A549 treated with Mapracorat at 1 μM for 4 hours (cell line): ENCODE measurements at places on chromosomes 7 and 10. TPM values are rescaled to one million over a fixed set of nuclear protein-coding genes. Genes with fewer than 3 reads are reported as not detected.

The MMD2 gene
- total RNA-seq, result not detected in 5 replicates

The CCL24 gene
- total RNA-seq, result not detected in 5 replicates

The MUC12 gene
- total RNA-seq, result 12.5 to 22.8 TPM (median 18.6 TPM) in 5 replicates

The PIP gene
- 0.36 to 0.48 TPM (median 0.36 TPM) in 3 of 5 replicates, not detected in the others for total RNA-seq

The EN2 gene
- 0.54 to 1.1 TPM (median 0.86 TPM) in 5 replicates for total RNA-seq

The GSTO2 gene
- 1.3 to 2.5 TPM (median 2.3 TPM) in 5 replicates for total RNA-seq

The TBX20 gene
- total RNA-seq, result 1.5 to 2.5 TPM (median 2.3 TPM) in 5 replicates

The SAP25 gene
- 0.34 to 0.60 TPM (median 0.53 TPM) in 4 of 5 replicates, not detected in the other for total RNA-seq

The LEP gene
- not detected in 5 replicates for total RNA-seq

The UCN3 gene
- total RNA-seq, result not detected in 5 replicates

The AGR2 gene
- total RNA-seq, result 100 to 177 TPM (median 136 TPM) in 5 replicates

The NUDT1 gene
- total RNA-seq, result 88.2 to 109 TPM (median 102 TPM) in 5 replicates

The SKIDA1 gene
- 0.85 to 1.3 TPM (median 1.0 TPM) in 5 replicates for total RNA-seq

The PTF1A gene
- total RNA-seq, result not detected in 5 replicates

The SCART1 gene
- total RNA-seq, result 0.07 to 0.24 TPM (median 0.16 TPM) in 5 replicates

The CRHR2 gene
- 0.05 to 0.08 TPM (median 0.05 TPM) in 4 of 5 replicates, not detected in the other for total RNA-seq

The SRGN gene
- 75.6 to 114 TPM (median 79.1 TPM) in 5 replicates for total RNA-seq

The HKDC1 gene
- 8.7 to 13.7 TPM (median 10.3 TPM) in 5 replicates for total RNA-seq

The MAT1A gene
- total RNA-seq, result 0.05 to 0.28 TPM (median 0.05 TPM) in 3 of 5 replicates, not detected in the others

The GPRIN2 gene
- 25.5 to 44.5 TPM (median 40.5 TPM) in 5 replicates for total RNA-seq

The ATAD1 gene
- 34.5 to 48.7 TPM (median 44.0 TPM) in 5 replicates for total RNA-seq

The POLL gene
- 12.8 to 19.0 TPM (median 16.0 TPM) in 5 replicates for total RNA-seq

The TMEM196 gene
- total RNA-seq, result not detected in 5 replicates

The SPOCK2 gene
- total RNA-seq, result 0.29 to 0.69 TPM (median 0.45 TPM) in 5 replicates

The ATG9B gene
- total RNA-seq, result 0.39 to 0.66 TPM (median 0.65 TPM) in 5 replicates

The ARL3 gene
- 13.6 to 15.3 TPM (median 15.1 TPM) in 5 replicates for total RNA-seq

The CALCR gene
- not detected in 5 replicates for total RNA-seq

The MSS51 gene
- 0.36 to 0.80 TPM (median 0.38 TPM) in 5 replicates for total RNA-seq

The CLEC2L gene
- total RNA-seq, result not detected in 5 replicates

The ZNF117 gene
- 0.08 to 0.34 TPM (median 0.23 TPM) in 5 replicates for total RNA-seq

The TNS3 gene
- 63.6 to 77.5 TPM (median 71.0 TPM) in 5 replicates for total RNA-seq

The RTKN2 gene
- 0.66 to 1.0 TPM (median 0.87 TPM) in 5 replicates for total RNA-seq

The INSYN2A gene
- 1.3 to 2.1 TPM (median 1.6 TPM) in 5 replicates for total RNA-seq

The ANKRD30A gene
- total RNA-seq, result 0.39 to 1.2 TPM (median 1.1 TPM) in 5 replicates

The RSU1 gene
- 75.7 to 92.1 TPM (median 86.0 TPM) in 5 replicates for total RNA-seq

The KEL gene
- not detected in 5 replicates for total RNA-seq

The OLAH gene
- 0.39 to 1.0 TPM (median 0.51 TPM) in 5 replicates for total RNA-seq

The NPY gene
- not detected in 5 replicates for total RNA-seq

The SPDYE8 gene
- not detected in 5 replicates for total RNA-seq

The VWC2 gene
- not detected in 5 replicates for total RNA-seq

The CTAGE4 gene
- 0.05 TPM in 1 of 5 replicates, not detected in the others for total RNA-seq

The INMT gene
- total RNA-seq, result not detected in 5 replicates

The GET4 gene
- 40.7 to 75.1 TPM (median 58.6 TPM) in 5 replicates for total RNA-seq

The INSIG1 gene
- 11.8 to 17.0 TPM (median 14.5 TPM) in 5 replicates for total RNA-seq

The PHKG1 gene
- total RNA-seq, result 0.19 to 0.58 TPM (median 0.26 TPM) in 5 replicates

The ADIRF gene
- total RNA-seq, result not detected in 5 replicates

The CPA4 gene
- 3.3 to 5.3 TPM (median 4.3 TPM) in 5 replicates for total RNA-seq

The UBTD1 gene
- 16.2 to 20.6 TPM (median 19.0 TPM) in 5 replicates for total RNA-seq

The CCDC172 gene
- not detected in 5 replicates for total RNA-seq

The NME8 gene
- not detected in 5 replicates for total RNA-seq

The SDK1 gene
- 0.38 to 0.76 TPM (median 0.40 TPM) in 5 replicates for total RNA-seq

The CSGALNACT2 gene
- 9.9 to 13.5 TPM (median 13.3 TPM) in 5 replicates for total RNA-seq

The FAM25C gene
- total RNA-seq, result 1.2 to 1.7 TPM in 2 of 5 replicates, not detected in the others

The VENTX gene
- total RNA-seq, result not detected in 5 replicates

The SPDYE6 gene
- total RNA-seq, result not detected in 5 replicates

The ASB10 gene
- total RNA-seq, result not detected in 5 replicates
